RPMI7951 (cell line): ENCODE measurements at places on chromosomes 16 and 17. TPM values are rescaled to one million over a fixed set of nuclear protein-coding genes. Genes with fewer than 3 reads are reported as not detected.

DNA sequence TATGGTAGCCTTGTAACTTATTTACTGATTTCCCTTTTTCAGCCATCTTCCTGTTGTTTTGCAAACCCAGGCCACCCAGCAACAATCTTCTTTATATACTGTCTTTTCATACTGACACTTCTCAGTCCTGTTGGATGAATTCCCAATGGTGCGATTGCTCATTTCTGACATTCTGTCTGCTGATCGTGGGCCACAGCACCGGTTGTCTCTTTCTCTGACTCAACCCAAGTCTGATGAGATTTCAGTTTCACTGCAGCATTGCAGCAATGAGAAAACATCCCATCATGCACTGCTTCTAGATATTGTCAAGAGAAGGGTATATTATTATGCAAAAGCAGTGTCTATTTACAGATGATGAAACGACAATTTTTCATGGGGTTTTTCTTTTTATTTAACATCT is 349.2 kb upstream of the HSBP1 start:
- DNase-seq = peak; percentile 90

DNA sequence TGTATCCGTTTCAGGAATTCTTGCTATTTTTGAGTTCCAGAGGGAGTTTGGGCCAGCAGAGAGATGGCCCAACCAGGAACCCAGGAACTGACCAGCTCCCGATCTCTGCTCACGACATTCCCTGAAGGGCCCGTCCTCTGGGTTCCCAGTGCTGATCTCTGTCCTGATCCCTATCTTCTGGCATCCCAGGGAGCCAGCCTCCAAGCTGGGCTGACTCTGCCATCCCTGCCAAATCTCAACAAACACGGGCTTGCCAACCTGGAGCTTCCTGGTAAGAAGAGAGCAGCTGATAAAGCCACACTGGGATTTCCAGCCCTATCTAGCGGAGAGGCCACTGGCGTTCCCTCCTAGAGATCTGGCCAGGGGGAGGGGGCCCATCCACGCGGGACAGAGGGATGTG is 16.2 kb downstream of the GPRC5B start:
- no peak for DNase-seq

- DNase-seq = no peak
These were observed 15.7 kb upstream of the ALDOA start for GRCh38 chr16:30049871-30050270.

GRCh38 chr17:80227156-80227555 is 6.9 kb downstream of the SLC26A11 start:
- no peak for DNase-seq

DNA sequence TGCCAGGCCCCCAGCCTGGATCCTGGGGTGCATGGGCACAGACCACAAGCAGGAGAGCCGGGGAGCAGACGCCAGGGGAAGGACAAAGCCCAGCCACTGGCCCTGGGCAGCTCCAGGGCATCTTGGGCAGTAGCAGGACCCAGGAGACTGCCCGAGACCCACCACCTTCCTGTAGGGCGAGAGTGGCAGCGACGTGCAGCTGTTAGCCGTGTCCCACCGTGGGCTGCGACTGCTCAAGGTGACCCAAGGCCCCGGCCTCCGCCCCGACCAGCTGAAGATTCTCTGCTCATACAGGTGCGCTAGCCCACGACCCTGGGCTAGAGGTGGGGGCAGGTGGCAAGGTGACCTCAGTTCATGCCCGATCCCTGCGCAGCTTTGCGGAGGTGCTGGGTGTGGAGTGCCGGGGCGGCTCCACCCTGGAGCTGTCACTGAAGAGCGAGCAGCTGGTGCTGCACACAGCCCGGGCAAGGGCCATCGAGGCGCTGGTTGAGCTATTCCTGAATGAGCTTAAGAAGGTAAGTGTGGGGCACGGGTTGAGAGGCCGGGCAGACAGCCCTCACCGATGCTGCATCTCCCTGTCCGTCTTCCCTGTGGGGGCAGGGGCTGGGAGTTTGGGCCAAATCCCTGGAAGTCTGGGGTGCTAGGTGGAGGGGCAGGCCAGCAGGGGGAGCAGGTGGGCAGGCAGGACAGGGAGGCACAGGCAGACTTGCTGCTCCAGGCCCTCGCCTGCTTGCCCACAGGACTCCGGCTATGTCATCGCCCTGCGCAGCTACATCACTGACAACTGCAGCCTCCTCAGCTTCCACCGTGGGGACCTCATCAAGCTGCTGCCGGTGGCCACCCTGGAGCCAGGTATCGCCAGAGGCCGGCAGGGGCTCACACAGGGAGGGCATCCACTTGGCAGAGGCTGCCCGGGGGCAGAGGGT is 13.5 kb upstream of the SMIM5 start:
- DNase-seq = peak; percentile 31

- DNase-seq = peak; percentile 7
These were observed 31.9 kb downstream of the CMC2 start for GRCh38 chr16:80974649-80975376.

DNA sequence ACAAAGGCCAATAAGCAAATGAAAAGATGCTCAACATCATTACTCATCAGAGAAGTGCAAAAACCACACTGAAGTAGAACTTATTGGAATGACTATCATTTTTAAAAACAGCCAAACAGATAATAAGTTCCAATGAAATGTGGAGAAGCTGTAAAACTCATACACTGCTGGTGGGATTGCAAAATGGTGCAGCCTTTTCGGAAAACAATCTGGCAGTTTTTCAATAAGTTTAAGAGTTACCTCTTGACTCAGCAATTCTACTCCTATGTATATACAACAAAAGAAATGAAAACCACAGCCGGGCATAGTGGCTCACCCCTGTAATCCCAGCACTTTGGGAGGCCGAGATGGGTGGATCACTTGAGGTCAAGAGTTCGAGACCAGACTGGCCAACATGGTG is 49.3 kb downstream of the AKAP10 start:
- DNase-seq = no peak

- DNase-seq = peak; percentile 81
These were observed 1.5 kb downstream of the MXRA7 start for GRCh38 chr17:76709077-76709950.

DNA sequence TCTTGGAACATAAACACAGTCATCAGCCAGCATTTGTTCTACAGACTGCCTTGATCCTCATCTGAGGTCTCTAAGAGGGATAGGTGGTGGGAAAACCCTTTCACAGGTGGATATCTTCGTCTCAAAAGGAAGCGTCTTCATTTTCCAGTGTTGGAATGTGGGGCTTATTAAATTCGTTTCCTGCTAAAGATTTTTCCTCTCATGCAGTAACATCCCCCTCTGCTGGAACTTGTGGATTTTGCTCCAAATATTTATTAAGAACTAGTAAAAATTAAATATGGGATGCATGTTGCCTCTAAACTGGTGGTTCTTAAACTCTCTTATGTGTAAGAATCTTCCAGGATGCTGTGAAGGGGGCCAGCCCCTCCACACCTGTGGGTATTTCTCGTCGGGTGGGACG is 20.1 kb upstream of the MLYCD start:
- DNase-seq = peak; percentile 58

The KIFC3 gene
- total RNA-seq = 49.3 and 58.5 TPM in 2 replicates

The SLC52A1 gene
- not detected in 2 replicates for total RNA-seq

The TPSB2 gene
- total RNA-seq = not detected in 2 replicates
